ENCODE measurements at places on chromosomes 13 and 19.

DNA sequence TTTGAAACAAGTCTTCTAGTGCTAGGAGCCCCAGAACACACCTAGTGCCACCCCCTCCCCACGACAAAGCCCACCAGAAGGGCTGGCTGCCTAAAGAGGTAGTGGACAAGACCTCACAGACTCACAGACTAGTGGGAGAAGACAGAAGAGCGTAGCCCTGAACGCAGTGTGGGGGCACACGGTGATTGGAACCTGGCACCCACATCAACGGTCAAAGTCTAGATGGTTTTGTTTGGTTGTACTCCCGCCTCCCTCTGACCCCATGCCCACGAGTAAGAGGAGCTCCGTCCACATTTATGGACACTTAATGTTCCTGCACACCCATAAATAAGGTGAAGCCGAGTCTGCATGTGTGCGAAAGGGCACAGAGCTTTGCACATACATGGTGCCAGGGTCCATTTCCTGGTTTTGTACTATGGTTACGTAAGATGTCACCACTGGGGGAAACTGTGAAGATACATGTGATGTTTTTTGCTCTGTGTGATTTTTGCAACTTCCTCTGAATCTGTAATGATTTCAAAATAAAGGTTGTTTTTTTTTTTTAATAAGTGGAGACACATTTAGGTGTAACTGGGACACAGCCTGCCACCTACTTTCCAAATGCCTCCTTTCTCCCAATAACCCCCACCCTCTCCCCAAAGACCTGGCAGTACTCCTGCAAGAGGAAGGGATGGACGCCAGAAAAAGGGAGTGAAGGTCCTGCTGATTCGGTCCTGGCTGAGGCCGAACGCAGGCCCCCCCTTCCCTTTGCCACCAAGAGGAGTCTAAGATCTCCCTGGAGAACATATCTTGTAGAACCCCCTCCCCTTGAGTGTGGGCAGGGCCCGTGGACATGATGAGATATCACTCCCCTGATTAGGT, 72.8 kb downstream of the GNG7 start:
- DNase-seq: no peak

GRCh38 chr13:113837560-113838355, 26.1 kb downstream of the GAS6 start:
- no peak for DNase-seq

- DNase-seq: no peak
These were observed 279.1 kb upstream of the ATXN8OS start for GRCh38 chr13:69828527-69828926.

DNA sequence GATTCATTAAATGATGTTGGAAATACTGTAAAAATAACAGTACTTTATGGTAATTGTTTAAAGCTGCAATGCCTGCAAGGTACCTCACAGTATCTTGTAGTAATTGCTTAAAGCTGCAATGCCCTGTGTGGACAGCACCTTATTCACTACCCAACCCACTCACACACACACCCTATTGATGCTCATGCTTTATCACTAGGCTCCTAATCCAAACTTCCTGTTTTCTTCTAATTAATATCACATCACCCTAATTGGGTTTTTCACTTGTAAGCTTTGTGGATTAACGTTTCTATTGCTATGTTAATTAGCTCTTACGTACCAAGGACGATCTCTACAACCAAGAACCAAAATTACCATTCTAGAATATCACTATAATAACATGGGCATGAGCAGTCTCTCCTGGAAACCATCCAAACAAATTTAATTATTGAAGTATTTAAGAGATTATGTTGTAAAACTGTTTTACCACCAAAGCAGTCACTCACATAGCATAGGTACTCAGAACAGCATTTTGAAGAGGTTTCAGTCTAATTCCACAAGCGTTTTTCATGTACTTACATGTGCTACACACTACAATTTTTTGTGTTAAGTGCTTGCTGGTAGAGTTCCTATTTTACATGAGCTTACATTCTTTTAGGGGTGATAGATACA, 303.8 kb downstream of the PCDH9 start:
- DNase-seq: no peak

DNA sequence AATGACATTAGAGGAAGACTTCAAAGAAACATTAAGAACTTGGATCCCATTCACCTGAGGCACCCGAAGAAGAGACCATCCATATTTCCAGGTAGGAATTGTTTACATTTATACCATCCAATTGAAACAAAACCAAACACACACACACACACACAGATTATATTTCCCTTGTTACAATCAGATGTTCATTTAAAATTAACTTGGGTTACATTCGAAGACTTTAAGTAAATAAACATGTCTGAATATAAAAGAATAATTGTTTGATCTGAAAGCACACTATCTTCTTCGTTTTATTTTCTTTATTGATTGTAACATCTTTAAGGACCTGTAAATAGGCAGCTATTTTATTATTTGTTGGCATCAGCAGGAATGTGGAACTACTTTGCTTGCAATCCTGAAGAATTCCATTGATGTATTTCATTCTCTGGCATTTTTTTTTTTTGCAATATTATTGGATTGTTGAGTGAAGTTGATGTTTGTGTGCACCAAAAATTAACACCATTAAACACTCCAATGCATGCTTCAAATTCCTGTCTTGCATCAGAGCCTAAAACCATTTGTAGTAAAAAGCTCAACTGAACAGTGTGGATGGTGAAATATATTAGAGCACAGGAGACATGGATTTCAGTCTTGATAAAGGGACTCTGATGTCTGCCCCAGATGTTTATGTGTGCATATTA, 85.3 kb upstream of the FRY start:
- no peak for DNase-seq

DNA sequence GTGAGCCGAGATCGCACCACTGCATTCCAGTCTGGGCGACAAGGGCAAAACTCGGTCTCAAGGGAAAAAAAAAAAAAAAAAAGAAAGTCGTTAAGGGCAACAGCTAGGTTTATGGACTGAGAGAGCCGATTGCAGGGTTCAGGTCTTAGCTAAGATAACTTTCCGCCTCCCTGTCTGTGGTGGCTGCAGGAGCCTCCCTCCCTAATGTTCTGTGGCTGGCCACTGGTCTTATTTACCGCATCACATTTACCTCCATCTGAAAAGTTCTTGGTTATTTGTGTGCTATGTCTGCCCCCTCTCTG, 722 bp upstream of the CRTC1 start:
- DNase-seq: no peak

DNA sequence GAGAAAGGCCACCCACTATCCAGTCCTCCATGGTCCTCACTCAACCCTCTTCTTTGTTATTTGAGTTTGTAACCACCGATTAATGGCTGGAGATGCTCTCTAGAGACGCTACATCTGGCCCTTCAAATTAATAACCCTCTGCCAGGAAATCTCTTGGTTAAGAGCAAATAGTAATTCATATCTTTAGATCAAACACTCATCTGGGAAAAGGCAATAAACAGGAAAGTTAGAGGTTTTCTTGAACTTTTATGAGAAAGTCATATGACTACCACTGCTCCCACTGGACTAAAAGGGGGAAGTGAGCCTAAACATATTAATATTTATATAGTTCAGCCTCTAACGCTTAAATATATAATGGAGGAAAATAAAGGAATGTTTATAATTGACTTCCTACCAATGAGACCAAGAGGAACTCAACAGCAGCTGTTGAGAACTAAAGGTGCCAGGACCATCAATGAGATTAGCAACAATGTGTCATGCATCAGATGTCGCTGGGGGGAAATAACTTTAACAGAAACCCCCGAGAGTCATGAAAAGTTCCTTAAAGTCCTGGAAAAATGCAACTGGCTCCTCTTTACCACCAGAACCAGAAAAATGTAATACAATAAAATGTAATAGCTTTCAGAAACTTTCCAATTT, 2.7 kb downstream of the TBC1D4 start:
- no peak for DNase-seq

DNA sequence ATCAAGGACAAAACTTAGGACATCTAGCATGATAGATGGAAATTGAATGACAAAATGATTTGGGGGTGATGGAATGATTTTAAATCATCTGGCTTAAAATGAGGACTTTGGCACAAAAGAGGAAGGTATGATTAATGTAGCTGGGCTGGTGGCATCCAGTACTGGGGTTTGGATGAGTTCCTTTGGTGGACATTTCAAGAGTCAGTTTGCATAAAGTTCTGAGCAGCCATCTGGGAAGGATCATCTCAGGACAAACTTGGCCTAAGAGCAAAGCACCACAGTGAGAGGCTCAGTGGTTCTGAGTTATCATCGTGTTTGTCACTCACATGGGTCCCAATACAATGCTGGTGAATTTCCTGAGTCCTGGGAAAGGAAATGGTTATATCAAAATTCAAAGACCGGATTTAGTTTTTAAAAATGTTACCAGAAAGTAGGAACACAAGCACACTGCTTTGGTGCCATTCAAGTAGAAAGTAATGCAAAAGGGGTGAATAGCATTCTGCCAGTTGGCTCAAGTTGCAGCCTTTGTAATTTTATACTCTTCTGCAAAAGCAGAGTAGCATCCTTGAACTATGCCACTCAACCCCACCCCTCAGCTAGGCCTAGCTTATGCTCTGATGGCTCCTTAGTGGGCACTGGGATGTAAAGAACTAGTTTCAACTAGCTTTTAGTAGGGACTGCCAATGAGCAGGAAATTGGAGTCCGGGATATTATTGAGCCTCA, 219.0 kb downstream of the COG6 start:
- no peak for DNase-seq

All from activated CD4-positive, alpha-beta T cell treated with anti-CD3 and anti-CD28 coated beads, Interleukin-2, amount 50 U/mL, for 1 hour (primary cell).